ENCODE measurements at places on chromosomes 6 and 20. TPM values are rescaled to one million over a fixed set of nuclear protein-coding genes. Genes with fewer than 3 reads are reported as not detected.

DNA sequence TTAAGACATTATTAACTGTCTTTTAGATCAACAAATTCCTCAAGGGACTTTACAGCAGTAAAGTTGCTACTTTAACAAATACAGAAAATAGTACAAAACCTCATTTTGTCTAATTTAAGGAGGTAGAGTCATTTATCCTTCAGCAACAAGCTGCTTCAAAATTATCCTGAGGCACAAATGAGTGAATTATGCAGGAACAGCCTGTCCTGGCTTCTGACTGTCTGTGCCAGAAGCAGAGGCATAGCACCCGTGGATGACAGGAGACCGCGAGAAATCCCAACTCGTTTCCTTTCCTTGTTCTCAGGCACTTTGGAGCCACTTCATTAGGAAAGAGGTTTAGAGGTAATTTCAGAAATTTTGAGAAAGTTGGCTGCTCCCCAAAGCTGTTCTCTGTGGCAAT, 549.2 kb upstream of the BTBD3 start:
- no peak overlapping the region for H3K4me3 ChIP-seq
- no peaks in the 10 kb centered on the region for H3K4me1 ChIP-seq
- H3K27ac ChIP-seq, result no peak overlapping the region
- H3K36me3 ChIP-seq, result no peaks in the 10 kb centered on the region

GRCh38 chr6:155504848-155505607, 49.4 kb upstream of the NOX3 start:
- H3K27me3 ChIP-seq, result peaks cover 10% of the 10 kb centered on the region
- no peaks in the 10 kb centered on the region for H3K4me1 ChIP-seq
- H3K27ac ChIP-seq, result no peak overlapping the region
- no peaks in the 10 kb centered on the region for H3K36me3 ChIP-seq
- no peak for DNase-seq

GRCh38 chr6:56620229-56620868, 22.3 kb downstream of the DST start:
- no peak overlapping the region for H3K27ac ChIP-seq
- no peak overlapping the region for H3K4me3 ChIP-seq
- DNase-seq, result no peak
- H3K36me3 ChIP-seq, result no peaks in the 10 kb centered on the region
- H3K27me3 ChIP-seq, result no peaks in the 10 kb centered on the region

DNA sequence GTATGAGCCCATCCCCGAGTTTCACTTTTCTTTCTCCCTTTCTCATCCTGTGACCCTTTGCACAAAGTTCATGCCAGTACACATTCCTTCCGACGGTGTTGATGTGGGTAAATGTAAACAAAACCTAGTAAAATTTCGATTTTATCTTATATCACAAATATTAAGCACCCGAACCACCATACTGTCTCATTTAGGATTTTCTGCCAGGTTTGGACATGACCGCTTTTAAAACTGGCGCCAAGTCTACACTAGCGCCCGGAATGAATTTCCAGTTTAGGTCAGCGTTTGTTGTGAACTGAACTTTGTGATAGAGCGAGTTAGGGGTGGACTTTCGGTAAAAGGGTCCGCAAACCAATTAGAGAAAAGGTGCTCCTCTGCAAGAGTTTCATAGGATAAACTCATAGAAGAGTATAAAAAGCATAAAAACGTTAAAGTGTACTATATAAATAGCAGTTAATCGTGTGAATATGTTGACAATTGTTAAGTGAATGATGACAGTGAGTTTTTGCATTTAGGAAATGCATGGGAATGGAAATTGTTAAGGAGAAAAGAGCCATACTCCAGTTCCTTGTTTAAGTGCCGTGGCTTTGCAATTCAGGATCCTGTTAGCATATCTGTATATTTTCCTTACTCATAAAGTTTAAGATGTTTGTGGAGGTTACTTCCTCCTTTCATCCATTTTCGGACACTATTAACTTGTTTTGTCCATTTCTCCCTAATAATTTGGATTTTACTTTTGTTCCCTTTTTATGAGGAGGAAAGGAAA, 937 bp downstream of the AKAP7 start:
- H3K27me3 ChIP-seq, result no peaks in the 10 kb centered on the region
- peak overlapping the region; percentile 95 for H3K4me3 ChIP-seq
- H3K27ac ChIP-seq, result peak overlapping the region; percentile 97
- peaks cover 20% of the 10 kb centered on the region for H3K4me1 ChIP-seq
- H3K36me3 ChIP-seq, result peaks cover 6% of the 10 kb centered on the region

GRCh38 chr6:142374965-142375733, 73.3 kb downstream of the ADGRG6 start:
- H3K36me3 ChIP-seq, result no peaks in the 10 kb centered on the region
- peaks cover 26% of the 10 kb centered on the region for H3K27me3 ChIP-seq
- no peak overlapping the region for H3K4me3 ChIP-seq
- DNase-seq, result no peak

GRCh38 chr6:170128346-170128745, 162.5 kb downstream of the DLL1 start:
- no peaks in the 10 kb centered on the region for H3K4me1 ChIP-seq
- H3K27me3 ChIP-seq, result peaks cover 3% of the 10 kb centered on the region
- DNase-seq, result peak; percentile 18
- H3K27ac ChIP-seq, result no peak overlapping the region

GRCh38 chr20:36526521-36527011, 14.8 kb upstream of the MYL9 start:
- no peak overlapping the region for H3K4me3 ChIP-seq
- no peak overlapping the region for H3K27ac ChIP-seq

MRPL18 gene
- 74.4 TPM for total RNA-seq

SEMG1 gene
- not detected for total RNA-seq

DNA sequence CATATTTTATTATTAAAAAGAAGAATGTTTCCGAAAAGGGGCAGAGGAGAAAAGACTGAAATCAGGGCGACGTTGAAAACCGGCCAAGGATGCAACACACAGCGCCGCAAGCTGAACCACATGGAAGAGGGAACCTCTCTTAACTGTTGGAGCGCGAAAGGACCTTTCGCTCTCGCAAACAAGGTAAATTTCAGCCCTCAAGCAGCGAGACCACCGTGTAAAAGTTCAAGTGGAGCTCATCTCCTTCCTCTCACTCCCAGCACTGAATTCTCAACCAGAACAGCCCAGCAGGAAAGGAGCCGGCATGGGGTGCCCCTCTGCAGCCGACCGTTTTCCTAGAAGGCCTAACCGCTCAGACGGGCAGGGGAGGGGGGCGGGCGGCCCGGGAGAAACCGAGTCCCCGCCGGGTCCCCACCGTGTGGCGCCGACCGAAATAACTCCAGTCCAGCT, 621 bp downstream of the GPR63 start:
- peaks cover 25% of the 10 kb centered on the region for H3K4me1 ChIP-seq
- peak overlapping the region; percentile 88 for H3K4me3 ChIP-seq
- no peak for DNase-seq
- peak overlapping the region; percentile 78 for H3K27ac ChIP-seq

CST2 gene
- total RNA-seq, result not detected

DNA sequence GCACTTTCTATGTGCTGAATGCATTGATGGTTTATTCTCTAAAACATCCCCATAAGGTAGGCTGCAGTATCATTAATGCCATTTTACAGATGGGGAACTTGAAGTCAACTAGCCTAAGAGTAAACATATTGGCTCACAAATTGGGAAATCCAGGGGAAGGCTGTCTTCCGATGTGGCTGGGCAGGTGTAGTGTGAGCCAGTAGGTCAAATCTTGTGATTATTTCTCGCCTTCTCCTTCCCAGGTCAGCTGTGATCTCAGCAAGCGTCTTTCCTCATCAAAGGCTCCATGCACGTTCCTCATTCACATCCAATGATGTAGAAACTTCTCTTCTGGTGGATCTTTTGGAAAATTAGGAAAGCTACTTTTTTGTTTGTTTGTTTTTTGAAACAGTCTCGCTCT, 94.1 kb upstream of the SHLD1 start:
- H3K27me3 ChIP-seq, result no peaks in the 10 kb centered on the region
- no peak for DNase-seq
- H3K4me1 ChIP-seq, result peaks cover 11% of the 10 kb centered on the region
- H3K36me3 ChIP-seq, result peaks cover 2% of the 10 kb centered on the region
- H3K27ac ChIP-seq, result no peak overlapping the region

MOG gene
- total RNA-seq, result not detected

- H3K27me3 ChIP-seq, result no peaks in the 10 kb centered on the region
- DNase-seq, result no peak
- no peaks in the 10 kb centered on the region for H3K36me3 ChIP-seq
These were observed 78.8 kb downstream of the PTCHD4 start for GRCh38 chr6:48032151-48032550.

DNA sequence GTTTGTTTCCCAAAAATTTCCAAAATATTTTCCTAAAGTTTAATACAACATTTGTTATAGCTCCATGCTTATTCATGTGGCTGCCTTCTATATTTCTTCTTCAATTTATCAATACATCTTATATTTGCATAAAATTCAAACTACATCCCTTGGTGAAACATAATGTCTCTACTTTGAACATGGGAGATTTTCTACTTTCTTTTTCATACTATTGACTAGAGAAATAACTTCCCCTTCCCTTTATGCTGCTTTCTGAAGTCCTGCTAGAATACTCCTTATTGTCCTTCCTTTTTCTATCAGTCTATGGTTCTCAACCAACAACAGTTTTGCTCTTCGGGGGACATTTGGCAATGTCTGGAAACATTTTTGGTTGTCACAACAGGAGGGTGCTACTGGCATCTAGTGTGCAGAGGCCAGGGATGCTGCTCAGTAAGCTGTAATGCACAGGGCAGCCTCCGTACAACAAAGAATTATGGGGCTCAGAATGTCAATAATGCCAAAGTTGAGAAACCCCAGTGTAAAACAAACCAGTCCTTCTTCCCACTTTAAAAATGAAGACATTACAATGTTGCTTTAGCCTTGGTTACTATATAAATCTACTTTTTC, 29.9 kb downstream of the MKKS start:
- H3K4me1 ChIP-seq, result peaks cover 5% of the 10 kb centered on the region
- no peak for DNase-seq
- H3K4me3 ChIP-seq, result no peak overlapping the region
- no peaks in the 10 kb centered on the region for H3K27me3 ChIP-seq
- H3K27ac ChIP-seq, result no peak overlapping the region
- no peaks in the 10 kb centered on the region for H3K36me3 ChIP-seq

Measured in activated CD8-positive, alpha-beta memory T cell treated with anti-CD3 and anti-CD28 coated beads, Interleukin-2, amount 10 ng/mL, durations not matched to agents 7 days and 5 days (primary cell).